ENCODE measurements at places on chromosomes 16 and 17.

- DNase-seq: peak; percentile 35
These were observed 719 bp upstream of the RNF227 start for GRCh38 chr17:7916808-7917207.

- DNase-seq: no peak
These were observed 10.6 kb downstream of the PEMT start for GRCh38 chr17:17580662-17581470.

DNA sequence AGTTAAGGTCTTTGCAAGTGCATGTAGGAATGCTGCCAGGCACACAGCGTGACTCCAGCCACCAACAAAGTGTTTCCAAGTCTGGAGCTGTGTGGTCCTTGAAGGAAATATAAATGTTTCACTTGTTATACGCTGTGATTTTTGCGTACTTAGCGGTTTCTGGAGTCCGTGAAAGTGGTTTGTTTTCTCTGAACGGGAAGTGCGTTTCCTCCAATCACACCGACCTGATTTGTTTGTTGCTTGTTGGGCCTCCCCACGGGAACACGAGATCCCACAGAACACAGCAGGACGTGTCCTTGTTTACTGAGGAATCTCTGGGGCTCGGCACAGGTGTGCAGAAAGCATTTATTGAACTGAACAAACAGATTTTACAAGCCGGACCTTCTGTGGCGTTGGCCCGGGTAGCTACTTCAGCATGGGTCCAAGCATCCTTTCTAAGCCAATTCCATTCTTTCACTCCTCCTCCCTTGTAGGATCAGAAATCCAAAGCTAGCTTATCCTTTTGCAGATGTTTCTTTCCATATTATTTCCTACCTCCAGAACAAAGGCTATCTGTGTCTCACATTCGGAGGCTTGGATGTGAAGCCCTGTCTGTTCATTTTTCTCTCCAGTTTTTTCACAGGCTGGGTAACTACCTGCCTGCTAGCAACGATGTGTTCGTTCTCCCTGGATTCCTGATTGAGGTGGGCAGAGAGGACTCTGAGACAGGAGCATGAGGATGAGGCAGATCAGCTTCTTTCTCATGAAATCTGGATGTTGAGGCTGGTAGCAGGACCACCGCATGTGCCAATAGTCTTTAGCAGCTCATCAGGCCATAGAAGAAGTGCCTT lies 44.6 kb downstream of the ABAT start:
- DNase-seq: no peak

GRCh38 chr17:54466875-54467274 lies 433.8 kb upstream of the TOM1L1 start:
- DNase-seq: no peak

DNA sequence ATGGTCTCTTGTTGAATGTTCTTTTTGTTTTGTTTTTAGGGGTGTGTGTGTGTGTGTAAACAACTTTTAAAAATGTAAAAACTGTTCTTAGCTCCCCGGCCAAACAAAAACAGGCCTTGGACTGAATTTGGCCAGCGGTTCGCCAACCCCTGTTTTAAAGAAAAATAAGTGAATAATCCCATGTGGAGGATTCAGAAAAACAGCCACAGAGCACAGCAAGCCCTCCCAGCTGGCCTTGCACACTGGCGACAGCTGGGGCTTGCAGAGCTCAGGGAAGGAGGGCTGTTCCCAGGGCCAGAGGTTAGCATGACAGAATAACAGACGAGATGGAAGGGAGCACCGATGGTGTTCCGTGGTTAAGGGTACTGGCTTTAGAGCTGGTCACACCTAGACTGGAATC lies 39.0 kb downstream of the EMP2 start:
- DNase-seq: no peak

DNA sequence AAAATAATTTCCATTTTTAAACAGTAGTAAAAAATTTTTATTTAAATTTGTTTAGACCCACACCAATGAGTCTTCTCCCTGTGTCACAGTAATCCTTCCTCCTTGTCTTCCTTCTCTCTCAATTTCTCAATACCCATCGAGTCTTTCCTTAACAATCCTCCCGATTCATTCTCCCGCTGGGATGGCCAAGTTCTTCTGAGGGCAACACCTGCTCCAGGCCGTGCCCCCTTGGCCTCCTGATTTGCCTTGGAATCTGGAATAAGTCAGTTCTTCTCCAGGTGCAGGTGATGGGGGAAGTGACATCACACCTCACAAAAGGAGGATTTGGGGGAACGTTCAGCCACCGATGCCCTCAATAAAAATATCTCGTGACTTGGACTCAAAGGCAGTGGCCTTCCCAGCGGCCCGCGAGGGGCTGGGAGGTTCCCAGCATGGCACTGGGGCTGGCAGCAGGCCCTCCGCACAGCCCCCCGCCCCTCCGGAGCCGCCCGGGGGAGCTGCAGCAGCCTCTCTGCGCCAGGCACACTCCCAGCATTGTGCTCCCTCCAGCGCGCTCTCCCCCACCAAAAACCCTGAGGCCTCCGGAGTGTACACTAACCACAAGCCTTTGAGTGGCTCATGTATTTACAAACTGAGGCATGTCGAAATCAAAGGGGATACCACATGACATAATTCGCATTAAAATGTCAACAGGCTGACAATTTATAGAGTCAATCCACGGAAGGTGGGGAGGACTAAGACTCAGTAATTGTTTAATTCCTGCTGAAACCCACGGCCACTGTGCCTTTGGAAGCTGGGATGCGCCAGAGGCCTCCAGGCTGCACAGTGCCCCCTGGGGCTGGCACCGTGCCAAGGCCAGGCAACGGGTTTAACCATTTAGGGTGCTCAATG lies 120.5 kb downstream of the ZFHX3 start:
- no peak for DNase-seq

- DNase-seq: no peak
These were observed 111.3 kb upstream of the WSCD1 start for GRCh38 chr17:5958850-5959249.

DNA sequence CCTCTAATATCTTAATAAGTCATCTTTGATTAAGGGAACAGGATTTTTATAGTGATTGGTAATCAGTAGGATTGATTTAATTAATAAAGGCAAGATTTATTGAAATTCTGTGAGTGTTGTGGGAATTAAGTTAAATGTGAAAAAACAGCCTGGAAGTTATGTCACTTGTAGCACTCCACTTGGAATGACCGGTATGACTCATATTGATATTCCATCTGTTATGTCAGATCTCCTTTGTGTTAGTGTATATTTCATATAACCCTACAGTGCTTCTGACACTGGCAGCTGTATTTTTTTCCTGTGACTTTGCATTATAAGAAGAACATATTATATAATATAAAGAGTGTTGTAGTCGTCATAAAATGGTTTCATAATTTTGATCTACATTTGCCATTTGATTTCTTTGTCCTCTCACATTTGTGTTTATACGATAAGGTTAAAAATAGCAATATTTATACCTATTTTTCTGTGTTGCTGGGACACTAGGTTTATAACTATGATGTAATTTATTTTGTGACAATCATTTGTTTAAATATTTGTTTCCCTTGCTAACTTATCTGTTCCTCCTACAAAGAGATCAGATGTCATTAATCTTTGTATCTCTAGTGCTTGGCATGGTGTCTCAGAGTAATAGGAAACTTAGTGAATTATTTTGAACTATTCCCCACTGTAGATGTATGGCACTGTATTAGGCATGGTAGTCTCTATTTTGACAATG lies 249.0 kb downstream of the BCAS3 start:
- no peak for DNase-seq

DNA sequence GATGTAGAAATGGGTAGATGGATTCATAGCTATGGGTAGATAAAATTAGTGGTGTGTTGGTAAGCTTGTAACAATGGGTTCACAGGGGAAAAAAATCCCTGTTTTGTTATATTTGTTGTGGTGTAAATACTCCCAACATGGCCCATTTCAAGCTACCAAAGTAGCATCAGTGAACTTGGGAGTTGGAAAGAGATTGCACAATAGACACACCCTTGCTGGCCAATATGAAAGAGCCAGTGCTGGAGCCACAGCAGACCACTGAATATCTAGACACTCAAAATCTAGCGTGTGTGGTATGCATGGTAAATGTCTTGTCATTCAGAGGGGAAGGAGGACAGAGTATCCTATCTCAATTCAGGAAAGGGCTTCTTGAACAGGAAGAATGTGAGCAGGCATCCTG lies 565.1 kb upstream of the SALL1 start:
- no peak for DNase-seq

Data from erythroblast (primary cell).